ENCODE measurements at places on chromosomes 2 and 18.

DNA sequence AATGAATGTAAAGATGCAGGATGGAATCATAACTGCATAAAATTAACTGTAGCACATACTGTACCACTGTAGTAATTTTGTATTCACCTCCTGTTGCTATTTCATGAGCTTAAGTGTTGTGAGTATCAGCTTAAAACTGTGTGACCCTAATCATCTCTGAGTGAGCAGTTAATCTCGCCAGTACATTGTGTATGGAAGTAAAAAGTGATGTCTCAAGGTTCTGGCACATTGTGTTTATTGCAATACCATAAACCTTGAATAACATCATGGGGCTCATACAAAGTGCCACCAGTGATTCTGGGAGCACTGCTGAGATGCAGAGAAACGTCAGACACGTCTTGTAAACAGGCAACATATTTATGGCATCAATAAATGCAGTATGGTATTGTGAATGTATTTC lies 124.5 kb downstream of the PMAIP1 start:
- no peak for DNase-seq

DNA sequence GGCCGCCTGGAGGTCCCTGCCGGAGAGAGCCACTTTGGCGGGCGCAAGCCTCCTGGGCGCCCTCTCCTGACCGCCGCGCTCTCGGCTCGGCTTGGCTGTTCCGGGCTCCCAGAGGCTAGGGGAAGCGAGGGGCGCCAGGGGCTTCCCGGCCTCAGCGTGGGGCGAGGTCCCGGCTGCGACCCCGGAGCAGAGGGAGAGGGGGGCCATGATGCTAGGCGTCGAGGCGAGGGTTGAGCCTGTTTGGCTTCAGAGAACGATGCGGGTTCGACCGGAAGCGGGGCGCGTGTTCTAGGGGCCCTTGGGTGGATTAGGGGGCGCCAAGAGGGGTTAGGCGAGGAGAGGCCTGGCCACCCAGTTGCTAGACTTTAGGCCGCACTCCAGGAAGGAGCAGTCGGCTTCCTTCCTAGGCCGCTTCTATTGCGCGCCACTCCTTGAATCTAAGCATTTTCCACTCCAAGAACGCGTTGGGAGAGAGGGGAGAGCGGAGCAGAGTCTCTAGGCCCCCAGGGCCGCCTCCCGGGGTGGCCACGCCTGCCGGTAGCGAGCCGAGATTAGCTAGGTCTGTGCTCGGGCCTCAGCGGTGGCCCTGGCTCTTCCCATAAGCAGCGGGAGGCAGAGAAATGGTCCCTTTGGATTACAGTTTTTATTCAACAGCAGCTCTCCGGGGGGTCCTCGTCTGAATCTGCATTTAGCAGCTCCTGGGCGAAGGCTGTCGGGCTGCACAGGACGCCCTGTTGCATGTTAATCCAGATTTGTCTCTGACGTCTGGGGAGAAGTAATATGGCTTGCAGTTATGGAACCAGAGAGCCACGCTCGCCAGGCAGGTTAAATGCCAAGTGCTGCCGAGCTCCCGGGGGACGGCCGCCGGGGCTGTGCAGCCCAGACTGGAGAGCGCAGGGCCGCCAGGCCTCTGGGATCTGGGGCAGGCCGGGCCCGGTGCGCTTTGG lies 11.3 kb downstream of the MEIS1 start:
- peak; percentile 19 for DNase-seq

- DNase-seq = no peak
Measured at GRCh38 chr2:159044804-159045286, 76.4 kb downstream of the TANC1 start.

- DNase-seq = no peak
Measured at GRCh38 chr18:21762181-21762772, 21.7 kb downstream of the MIB1 start.

- DNase-seq = no peak
Measured at GRCh38 chr18:63247926-63248325, 71.6 kb downstream of the BCL2 start.

Measured in midbrain (tissue), 1 donor.